Melanocyte of skin (primary cell): ENCODE measurements at places on chromosomes 2 and 18. TPM values are rescaled to one million over a fixed set of nuclear protein-coding genes. Genes with fewer than 3 reads are reported as not detected.

ATP6V1B1 gene
- 0.73 and 1.4 TPM in 2 replicates for total RNA-seq

MARS2 gene
- total RNA-seq, result 15.0 and 18.4 TPM in 2 replicates

FLACC1 gene
- 2.0 and 5.9 TPM in 2 replicates for total RNA-seq

CCBE1 gene
- 1.5 TPM in 1 of 2 replicates, not detected in the other for total RNA-seq

IL36RN gene
- not detected in 2 replicates for total RNA-seq

SCN2A gene
- 0.34 and 1.1 TPM in 2 replicates for total RNA-seq

MROH2A gene
- not detected in 2 replicates for total RNA-seq

SIGLEC15 gene
- under 0.01 TPM in 1 of 2 replicates, not detected in the other for total RNA-seq

C2orf81 gene
- 1.00 and 1.4 TPM in 2 replicates for total RNA-seq

STARD6 gene
- 0.36 TPM in 1 of 2 replicates, not detected in the other for total RNA-seq
